ENCODE measurements at places on chromosomes 11 and 22.

- DNase-seq, result no peak
Measured at GRCh38 chr11:79113054-79113690, 327.7 kb downstream of the TENM4 start.

GRCh38 chr11:45247433-45247832 lies 38.7 kb downstream of the SYT13 start:
- no peak for DNase-seq

GRCh38 chr11:9047964-9048523 lies 43.4 kb downstream of the SCUBE2 start:
- DNase-seq, result no peak

DNA sequence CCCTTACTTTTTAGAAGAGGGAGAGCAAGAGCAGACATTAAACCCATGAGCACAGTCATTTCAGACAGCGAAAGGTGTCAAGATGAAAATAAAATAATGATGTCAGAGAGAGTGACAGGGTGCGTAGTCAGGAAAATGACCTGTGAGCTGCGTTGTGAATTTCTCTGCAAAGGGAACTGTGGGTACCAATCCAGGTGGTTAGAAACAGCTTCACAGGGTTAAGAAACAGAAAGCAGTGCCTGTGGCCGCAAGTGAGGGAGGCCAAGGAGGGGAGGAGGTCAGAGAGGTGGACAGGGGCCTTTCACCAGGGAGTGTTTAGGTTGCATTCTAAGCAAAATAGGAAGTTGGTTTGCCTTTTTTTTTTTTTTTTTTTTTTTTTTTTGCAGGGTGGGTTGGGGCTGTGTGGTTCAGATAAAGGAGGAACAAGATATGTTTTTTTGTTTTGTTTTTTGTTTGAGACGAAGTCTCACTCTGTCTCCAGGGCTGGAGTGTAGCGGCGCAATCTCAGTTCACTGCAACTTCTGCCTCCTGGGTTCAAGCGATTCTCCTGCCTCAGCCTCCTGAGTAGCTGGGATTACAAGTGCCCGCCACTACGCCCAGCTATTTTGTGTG lies 7.9 kb downstream of the TIGD3 start:
- no peak for DNase-seq

DNA sequence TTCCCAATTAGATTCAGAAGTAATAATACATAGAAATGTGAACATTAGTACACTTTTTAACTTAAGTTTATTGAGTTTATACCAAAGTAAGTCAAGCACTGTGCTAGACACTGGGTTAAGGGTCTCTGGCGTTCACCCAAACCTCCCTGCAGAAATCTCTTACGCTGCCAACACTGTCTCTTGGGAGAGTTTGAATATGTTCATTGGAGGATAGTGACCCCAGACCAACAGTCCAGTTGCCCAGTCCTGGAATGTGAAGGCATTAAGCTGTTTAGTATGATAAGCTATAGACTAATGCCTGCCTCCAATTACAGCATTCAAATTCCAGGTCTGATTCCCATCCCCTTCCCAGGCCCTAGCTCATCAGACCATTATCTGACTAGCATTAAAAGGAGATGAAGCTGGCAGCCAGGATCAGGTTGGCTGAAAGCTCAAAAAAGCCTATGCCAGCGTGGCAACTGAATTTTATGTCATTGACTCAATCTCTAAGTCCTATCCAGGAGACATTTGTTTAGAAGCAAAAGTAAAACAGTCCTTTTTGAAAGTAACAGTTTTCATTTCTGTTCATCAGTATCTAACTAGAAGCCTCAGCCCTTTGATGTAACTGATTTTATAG lies 77.8 kb downstream of the SFI1 start:
- no peak for DNase-seq

DNA sequence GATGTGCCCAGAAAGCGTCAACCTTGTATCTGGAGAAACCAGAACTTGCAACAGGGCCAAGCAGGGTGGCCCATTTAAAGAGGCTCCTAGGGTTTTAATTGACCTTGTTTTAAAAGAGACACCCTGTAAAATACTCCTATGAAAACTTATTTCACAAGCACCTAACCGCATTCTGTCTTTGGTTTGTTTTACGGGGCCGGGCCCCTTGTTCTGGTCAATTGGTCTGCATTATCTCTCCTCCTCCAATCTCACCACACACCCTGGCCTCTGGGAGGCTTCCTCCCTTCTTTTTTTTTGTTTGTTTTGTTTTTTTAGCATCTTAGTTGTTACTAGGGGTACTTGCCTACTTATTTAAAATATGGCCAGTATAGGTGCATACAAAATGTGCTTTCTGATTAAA lies 4.7 kb downstream of the EHF start:
- no peak for DNase-seq

- no peak for DNase-seq
Measured at GRCh38 chr22:49197505-49197904, 630.2 kb downstream of the BRD1 start.

- no peak for DNase-seq
Measured at GRCh38 chr22:27639248-27640086, 162.1 kb downstream of the MN1 start.

DNA sequence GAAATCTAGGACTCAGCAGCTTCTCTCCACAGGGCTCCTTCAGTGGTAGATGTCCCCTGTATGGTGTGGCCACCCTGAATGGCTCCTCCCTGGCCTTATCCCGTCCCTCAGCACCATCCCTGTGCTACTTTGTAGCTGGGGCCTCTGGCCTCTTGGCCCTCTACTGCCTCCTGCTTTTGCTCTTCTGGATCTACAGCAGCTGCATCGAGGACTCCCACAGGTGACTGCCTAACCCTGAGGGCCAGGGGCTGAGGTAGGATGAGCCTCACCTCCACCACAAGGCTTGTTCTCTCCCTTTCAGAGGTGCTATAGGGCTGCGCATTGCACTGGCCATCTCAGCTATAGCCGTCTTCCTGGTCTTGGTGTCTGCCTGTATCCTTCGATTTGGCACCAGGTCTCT lies 1.8 kb downstream of the TMEM179B start:
- no peak for DNase-seq

DNA sequence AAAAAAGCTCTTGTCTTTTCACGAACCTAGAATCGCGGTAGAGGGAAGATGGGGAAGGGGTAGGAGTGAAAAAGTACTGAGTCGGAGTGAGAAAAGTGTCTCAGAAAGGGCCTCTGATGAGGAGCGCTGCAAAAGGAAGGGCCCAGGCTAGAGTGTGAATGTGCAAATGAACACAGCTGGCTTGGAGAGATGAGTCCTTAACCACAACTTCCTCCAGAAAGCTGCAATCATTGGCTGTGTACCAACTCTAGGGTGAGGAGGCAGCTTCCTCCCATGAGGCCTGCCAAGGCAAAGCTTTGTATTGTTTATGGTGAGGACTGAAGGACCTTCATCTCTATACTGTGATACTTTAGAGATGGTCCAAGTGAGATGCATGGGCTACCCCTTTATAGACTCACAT lies 566.9 kb upstream of the ANO5 start:
- peak; percentile 13 for DNase-seq

DNA sequence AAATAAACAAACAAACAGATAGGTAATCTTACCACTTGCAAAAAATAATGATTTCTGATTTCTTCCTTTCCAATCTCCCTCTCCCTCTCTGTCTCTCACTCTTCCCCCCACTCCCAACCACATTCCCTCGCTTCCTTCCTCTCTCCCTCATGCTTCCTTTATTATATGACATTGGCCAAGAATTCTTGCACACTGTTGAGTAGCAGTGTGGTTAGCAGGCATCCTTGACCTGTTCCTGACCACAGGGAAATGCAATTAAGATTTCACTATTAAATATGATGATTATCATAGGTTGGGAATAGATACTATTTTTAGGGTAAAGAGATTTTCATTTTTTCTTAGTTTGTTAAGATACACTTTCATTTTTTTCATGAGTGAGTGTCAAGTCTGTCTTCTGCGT lies 14.7 kb upstream of the PLAAT4 start:
- peak; percentile 23 for DNase-seq

GRCh38 chr11:12845739-12846358 lies 163.3 kb upstream of the RASSF10 start:
- peak; percentile 83 for DNase-seq

GRCh38 chr11:2518983-2519340 lies 74.2 kb downstream of the KCNQ1 start:
- DNase-seq, result no peak

DNA sequence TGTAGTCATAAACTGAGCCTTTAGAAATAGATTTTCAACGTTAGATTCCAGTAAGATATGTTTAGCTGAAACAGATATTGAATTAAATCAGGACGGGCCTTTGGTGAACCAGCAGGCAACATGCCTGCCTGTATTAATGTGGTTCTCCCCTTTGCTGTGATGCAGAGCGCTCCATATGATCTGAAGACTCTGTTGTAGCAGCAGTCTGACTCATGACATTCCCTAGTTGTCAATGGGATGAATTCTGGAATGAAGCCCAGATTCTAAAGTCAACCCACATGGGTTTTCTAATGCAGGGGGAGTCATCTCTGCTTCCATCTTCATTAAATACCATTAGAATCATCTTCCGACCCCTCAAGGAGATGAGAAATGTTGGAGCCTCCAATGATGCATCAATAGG lies 864.5 kb downstream of the NTM start:
- no peak for DNase-seq

- no peak for DNase-seq
Measured at GRCh38 chr22:27845644-27846043, 44.1 kb upstream of the MN1 start.

DNA sequence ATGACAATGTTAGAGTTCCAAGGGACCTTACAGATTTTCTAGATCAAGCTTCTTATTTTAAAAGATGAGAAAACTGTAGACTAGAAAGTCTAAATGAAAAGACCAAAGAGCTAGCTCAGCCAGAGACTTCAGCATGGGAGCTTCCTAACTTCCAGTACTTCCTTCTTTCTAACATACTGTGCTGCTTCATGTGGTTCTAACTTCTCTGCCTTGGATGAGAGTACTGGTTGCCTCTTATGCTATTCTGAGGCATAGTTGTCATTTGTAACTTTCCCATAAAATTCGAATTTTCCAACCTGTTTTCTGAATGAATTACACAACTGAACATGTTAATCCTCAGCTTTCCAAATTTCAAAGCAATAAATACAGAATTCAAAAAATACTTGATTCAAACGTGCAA lies 1.8 kb downstream of the MTMR2 start:
- no peak for DNase-seq

DNA sequence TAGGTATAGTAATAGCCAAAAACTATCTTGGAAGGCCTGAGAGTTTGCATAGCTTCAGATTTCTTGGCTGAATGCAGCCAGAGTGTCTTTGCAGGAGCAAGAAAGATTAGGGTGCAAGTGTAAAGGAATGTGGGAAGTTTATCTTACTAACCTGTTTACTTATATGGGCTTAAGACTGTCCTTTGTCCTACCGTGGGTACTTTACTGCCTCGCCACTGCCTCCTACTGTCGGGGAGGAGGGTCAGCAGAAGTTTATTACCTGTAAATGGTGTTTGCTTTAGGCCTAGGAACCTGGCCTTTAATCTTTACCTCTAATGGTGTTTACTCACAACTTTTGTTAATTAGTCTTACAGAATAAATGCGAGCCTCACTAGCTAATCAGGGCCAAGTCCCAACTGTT lies 633.8 kb downstream of the DLG2 start:
- DNase-seq, result no peak

GRCh38 chr11:14974515-14975251 lies 2.5 kb upstream of the CALCA start:
- DNase-seq, result peak; percentile 77

GRCh38 chr22:25085930-25086901 lies 113.4 kb upstream of the CRYBB3 start:
- no peak for DNase-seq

DNA sequence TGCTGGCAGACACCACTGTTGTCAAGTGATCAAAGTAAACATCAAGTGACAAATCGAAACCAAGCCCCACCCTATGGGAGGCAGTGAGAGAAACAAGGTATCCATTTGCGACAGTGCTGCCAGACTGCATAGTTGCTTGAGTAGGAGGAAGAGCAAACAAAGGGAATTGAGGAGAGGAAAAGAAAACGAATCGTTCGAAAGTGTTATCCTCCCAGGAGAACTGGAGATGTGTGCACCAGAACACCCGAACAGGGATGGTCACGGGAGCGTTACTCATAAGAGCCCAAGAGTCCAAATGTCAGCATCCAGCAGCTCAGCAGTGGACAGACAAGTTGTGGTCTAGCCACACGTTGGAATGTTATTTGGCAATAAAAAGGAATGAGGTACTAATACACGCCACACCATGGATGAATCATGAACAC lies 58.4 kb upstream of the NUP50 start:
- peak; percentile 14 for DNase-seq

DNA sequence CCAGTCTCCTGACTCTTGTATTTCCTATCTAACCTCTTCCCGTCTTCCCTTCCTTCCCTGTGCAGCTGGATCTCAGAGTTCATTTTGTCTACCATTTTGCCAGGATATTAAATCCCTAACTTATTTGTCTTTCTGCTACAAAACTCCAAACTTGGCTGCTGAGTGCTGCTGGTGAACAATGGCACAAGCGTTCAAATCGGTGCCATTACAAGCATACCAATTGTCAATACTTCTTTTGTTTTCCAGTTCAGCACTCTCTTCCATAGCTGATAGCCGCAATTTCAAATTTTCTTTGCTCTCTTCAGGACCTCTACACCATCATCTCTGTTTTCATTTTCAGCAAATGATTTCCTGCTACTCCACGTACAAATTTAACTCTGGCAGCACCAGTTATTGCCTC lies 13.4 kb downstream of the IL18 start:
- DNase-seq, result no peak

DNA sequence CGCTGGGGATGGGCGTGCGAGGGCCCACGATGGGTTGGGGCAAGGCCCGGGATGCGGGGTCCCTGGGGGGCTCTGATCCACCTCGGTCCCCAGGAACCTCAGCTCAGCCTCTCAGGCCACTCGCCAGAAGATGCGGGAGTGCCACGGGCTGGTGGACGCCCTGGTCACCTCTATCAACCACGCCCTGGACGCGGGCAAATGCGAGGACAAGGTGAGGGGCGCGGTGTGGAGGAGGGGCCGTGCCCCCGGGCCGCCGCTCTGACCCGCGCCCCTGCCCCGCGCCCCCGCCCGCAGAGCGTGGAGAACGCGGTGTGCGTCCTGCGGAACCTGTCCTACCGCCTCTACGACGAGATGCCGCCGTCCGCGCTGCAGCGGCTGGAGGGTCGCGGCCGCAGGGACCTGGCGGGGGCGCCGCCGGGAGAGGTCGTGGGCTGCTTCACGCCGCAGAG lies 6.3 kb downstream of the PKP3 start:
- no peak for DNase-seq

DNA sequence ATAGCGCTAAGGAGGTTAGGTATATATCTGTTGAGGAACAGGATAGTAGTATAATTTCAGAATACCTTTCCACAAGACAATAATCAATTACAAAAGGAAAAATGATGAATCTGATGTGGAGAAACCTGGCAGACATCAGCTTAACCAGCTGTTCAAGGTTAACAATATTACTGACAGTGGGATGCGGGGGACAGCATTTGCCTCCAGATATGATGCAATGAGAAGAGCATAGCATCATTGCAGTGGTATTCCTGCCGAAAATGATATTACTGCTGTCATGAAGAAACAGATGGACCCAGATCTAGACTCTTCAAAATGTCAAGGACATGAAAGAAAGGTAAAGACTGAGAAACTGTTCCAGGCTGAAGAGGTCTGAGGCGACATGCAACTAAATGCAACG lies 49.7 kb downstream of the RBFOX2 start:
- DNase-seq, result no peak

GRCh38 chr11:73312851-73313327 lies 4.8 kb downstream of the ARHGEF17 start:
- no peak for DNase-seq
